ENCODE measurements at places on chromosomes 16 and 17.

DNA sequence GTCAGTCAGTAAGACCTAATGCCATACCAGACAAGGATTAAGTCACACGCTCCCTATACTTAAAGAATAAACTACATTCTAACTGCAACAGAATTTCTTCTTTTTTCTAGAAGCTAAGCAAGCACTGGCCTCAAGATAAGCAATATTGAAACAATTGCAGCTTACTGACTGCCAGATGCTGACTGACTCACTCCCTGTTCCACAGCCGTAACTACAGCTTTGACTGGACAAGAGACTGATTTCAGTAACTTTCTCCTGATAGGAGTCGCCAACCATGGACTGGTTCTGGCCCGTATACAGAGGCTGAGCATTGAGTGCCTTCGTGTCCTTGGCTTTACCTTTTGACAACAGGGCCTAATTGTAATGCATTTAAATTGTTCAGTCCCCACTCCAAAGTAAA, 67.9 kb downstream of the TRIM37 start:
- DNase-seq: no peak

DNA sequence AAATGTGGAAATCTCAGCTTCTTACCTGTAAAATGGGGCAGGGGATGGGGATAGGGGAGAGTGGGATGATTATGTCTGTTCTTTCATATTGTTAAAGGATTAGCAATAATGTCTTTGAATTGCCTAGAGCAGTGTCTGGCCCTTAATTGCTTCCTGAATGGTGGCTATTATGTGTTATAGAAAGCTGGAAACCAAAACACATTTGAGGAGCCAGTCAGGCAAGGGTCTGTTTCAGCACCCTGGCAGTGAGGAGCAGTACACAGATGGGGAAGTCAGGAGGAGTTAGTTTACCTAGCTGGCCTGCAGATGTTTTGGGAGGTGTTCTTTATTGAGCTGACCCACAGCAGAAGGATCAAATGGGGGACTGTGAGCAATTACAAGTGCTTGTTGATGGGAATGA, 63.0 kb downstream of the NUP93 start:
- DNase-seq: no peak

GRCh38 chr16:56921571-56921970, 10.4 kb upstream of the HERPUD1 start:
- DNase-seq: no peak

DNA sequence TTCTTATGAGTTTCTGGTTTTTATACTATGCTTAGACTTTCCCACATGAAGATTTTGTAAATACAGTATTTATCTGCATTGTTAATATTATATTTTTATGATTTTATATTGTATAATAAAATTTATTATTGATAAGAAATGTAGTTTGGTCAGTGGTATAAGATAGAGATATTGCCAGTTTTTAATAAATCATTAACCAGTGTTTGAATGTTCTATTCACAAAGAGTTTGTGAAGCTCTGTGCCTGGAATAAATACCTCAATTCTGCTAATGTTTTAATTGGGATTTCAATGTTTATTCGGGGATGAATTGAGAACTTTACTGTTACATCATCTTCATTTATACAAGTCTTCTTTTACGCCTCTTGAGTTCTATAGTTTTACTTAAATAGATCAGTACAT, 16.9 kb downstream of the COX10 start:
- no peak for DNase-seq

DNA sequence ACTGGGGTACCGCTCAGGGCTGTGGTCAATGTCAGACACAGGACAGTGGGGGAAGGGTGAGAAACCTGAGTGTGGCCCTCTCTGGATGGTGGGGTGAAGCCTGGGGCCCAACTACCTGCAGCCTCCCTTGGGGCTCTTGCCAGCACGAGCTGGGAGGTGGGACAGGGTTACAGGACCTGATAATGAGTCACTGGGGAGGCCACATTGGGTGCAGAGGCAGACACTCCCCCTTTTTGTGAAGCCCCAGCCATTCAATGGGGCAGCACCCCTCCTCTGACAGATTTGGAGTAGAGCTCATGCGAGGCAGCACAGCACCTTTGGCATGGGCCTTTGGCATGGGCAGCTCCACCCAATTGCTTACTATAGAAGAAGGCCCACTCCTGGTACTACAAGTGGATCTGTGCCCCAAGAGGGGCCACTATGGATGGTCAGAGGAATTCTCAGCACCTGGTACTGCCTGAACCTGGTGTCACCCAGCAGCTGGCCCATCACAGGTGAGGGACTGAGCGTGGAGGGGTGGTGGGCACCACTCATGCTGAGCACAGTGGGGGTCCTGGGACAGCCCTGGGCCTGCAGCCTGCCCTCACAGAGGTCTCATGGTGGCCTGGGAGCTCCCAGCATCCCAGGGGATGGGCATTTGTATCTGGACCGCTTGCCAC, 45.2 kb upstream of the SMPD3 start:
- DNase-seq: no peak

DNA sequence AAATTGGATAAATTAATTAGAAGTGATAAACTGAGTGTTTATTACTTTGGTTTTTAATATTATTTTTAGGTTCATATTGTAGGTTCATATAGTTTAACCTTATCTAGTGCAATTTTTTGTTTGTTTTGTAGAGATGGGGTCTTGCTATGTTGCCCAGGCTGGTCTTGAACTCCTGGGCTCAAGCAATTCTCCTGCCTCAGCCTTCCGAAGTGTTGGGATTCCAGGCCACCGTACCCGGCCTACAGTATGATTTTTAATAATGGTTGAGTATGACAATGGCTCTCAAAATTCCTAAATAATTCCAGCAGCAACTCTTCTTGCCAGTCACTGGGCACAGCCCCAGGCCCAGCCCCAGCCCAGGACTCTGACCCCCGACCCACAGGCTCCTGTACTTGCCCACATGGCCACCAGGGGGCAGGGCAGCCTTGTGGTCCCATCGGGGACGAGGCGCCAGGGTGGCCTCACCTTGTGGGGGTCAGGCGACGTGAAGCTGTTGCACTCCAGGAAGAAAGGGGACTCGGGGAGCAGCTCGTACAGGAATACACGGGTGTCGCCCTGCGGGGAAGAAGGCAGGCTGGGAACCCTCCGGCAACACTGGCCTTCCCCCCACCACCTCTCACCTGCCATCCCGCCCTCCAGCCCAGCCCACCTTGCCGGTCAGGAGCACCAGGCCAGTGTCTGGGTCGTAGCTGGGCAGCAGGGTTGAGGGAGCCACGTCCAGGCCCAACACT, 7.9 kb upstream of the PAM16 start:
- DNase-seq: peak; percentile 38

GRCh38 chr17:34851961-34852540, 109.2 kb downstream of the CCT6B start:
- no peak for DNase-seq

DNA sequence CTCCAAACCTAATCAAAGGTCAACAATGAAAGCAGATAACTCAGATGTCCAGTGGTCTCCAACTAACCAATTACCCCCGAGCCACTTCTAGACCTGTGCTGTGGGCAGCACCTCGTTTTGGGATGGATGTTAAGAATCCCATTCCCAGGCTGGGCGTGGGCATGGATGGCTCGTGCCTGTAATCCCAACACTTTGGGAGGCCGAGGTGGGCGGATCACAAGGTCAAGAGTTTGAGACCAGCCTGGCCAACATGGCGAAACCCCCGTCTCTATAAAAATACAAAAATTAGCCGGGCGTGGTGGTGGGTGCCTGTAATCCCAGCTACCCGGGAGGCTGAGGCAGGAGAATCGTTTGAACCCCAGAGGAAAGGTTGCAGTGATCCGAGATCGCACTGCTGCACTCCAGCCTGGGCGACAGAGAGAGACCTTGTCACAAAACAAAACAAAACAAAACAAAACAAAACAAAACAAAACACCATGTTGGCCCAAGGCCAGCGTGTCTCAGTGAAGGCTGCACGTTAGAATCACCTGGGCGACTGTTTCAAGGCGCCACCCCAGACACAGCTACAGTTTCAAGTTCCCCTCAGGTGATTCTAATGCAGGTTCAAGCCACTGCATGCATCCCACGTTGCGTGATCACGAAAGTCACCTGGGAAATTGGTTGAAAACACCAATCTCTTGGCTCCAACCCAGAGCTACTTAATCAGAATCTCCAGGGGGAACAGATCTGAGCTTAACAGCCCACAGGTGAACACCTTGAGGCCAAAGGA, 21.3 kb downstream of the COX4I1 start:
- DNase-seq: no peak

- no peak for DNase-seq
These were observed at the start of gene ARHGAP27 for GRCh38 chr17:45432405-45433158. Gene ARHGAP27 (minus strand): TSS chr17:45432870. CDS start chr17:45430279, 2,591 bp downstream.

- no peak for DNase-seq
These were observed 16.9 kb downstream of the TMEM235 start for GRCh38 chr17:78248051-78248914.

DNA sequence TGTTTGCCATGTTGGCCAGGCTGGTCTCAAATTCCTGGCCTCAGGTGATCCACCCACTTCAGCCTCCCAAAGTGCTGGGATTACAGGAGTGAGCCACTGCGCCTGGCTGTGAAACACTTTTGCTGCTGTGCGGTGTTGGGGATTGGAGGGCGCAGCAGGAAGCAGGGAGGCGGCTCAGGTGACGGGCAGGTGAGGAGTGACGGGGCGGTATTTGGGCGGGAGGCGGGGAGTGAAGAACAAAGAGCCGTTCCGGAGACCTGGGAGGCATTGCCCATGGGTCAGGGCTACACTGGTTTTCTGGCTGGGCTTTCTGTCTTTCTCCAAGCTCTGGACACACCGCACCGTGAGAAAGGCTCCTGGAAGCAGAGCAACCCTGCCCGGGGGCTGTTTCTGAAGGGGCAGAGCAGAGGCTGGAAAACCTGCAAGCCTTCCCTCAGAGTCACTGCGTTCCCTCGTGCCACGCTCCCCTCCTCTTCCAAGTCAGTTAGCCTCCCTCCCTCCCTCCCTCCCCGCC, 22.1 kb downstream of the CRISPLD2 start:
- no peak for DNase-seq

DNA sequence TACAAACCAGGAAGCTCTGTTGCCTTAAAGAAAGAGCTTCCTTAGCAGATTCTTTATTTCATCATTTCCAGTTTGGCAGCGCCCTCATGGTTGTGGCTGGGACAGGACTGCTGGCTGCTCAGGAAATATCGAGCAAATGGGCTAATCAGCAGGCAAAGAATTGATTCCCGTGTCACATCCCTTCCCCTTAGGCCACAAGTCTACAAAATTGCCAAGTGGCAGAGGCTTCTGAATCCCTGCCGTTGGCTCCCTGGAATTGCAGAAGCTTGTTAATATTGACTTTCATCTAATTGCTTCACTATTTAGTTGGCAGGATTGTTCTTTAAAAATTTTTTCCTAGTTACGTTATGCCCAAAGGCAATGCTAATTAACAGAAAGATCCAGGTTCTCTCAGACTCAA, 456.3 kb upstream of the ERCC4 start:
- no peak for DNase-seq

GRCh38 chr16:25841761-25842160, 150.0 kb downstream of the HS3ST4 start:
- DNase-seq: no peak

Data from H4 (cell line).